ENCODE measurements at places on chromosomes 1 and 21.

GRCh38 chr1:90834886-90835660, 118.0 kb upstream of the BARHL2 start:
- H3K4me1 ChIP-seq, result peaks cover 65% of the 10 kb centered on the region
- no peaks in the 10 kb centered on the region for H3K36me3 ChIP-seq
- no peak for DNase-seq
- peaks cover 89% of the 10 kb centered on the region for H3K27me3 ChIP-seq
- no peak overlapping the region for H3K27ac ChIP-seq

DNA sequence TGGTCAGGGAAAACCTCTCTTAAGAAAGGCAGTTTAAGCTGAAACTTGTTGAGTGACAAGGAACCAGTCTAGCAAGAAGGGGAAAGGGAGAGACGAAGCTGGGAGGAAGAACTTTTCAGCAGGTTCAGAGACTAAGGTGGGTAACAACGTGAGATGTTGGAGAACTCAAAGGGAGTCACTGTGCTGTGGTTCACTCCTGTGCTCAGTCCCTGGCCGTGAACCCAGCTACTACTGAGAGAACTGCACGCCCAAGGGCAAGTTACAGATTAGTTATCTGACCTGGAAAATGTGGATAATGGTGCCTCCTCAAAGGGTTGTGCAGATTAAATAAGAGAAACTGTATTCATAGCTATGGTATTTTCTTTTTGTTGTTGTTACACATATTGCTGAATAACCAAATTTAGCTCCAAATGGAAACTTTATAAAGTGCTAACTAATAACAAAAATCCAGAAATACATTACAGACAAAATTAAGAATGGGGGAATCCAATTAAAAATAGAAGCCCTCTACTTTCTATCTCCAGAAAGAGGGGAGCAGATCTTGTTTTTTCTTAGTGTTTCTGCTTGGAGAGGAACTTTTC, 2.9 kb downstream of the ZBTB40 start:
- H3K4me1 ChIP-seq, result peaks cover 36% of the 10 kb centered on the region
- no peak for DNase-seq
- no peaks in the 10 kb centered on the region for H3K27me3 ChIP-seq
- H3K4me3 ChIP-seq, result no peak overlapping the region
- peak overlapping the region; percentile 51 for H3K27ac ChIP-seq
- H3K36me3 ChIP-seq, result no peaks in the 10 kb centered on the region

- peaks cover 40% of the 10 kb centered on the region for H3K27me3 ChIP-seq
- 0 out of 2 replicates have a peak, but pooled peaks cover 2% of the 10 kb centered on the region for H3K36me3 ChIP-seq
- H3K4me1 ChIP-seq, result 0 out of 2 replicates have a peak, but pooled peaks cover 2% of the 10 kb centered on the region
- H3K27ac ChIP-seq, result no peak within 1 kb of the TSS
- peak within 1 kb of the TSS; percentile 62 for H3K4me3 ChIP-seq
These were observed at the start of gene PLEKHN1 for GRCh38 chr1:966135-966703. Gene PLEKHN1, plus strand, starts transcription at chr1:966482. Its CDS starts 50 bp downstream, at chr1:966532.

DNA sequence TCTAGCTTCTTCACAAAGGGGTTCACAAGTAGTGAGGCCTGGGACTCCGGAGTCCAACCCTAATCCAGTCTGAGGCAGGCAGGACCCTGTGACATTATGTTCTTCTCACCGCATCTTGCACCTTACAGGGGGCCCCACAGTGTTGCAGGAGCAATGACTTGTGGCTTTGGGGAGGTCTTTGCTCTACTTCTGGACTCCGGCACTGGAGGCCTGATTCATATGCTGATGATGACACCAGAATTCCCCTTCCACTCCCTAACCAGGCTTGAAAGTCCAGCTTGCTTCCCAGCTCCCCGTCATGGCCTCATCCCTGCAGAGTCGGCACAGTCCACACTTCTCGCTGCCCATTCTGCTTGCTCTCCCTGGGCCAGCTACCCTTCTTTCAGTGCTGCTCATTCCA, 96.3 kb upstream of the SLC44A3 start:
- no peak overlapping the region for H3K4me3 ChIP-seq
- H3K27ac ChIP-seq, result no peak overlapping the region
- peaks cover 8% of the 10 kb centered on the region for H3K4me1 ChIP-seq
- no peaks in the 10 kb centered on the region for H3K36me3 ChIP-seq

- H3K4me3 ChIP-seq, result no peak overlapping the region
- H3K36me3 ChIP-seq, result peaks cover 4% of the 10 kb centered on the region
- no peaks in the 10 kb centered on the region for H3K27me3 ChIP-seq
- no peak overlapping the region for H3K27ac ChIP-seq
- DNase-seq, result no peak
These were observed 119.0 kb downstream of the COQ8A start for GRCh38 chr1:227059076-227059475.

- DNase-seq, result no peak
- no peaks in the 10 kb centered on the region for H3K27me3 ChIP-seq
- peaks cover 17% of the 10 kb centered on the region for H3K4me1 ChIP-seq
These were observed 69.9 kb upstream of the GCLM start for GRCh38 chr1:93979040-93979717.

DNA sequence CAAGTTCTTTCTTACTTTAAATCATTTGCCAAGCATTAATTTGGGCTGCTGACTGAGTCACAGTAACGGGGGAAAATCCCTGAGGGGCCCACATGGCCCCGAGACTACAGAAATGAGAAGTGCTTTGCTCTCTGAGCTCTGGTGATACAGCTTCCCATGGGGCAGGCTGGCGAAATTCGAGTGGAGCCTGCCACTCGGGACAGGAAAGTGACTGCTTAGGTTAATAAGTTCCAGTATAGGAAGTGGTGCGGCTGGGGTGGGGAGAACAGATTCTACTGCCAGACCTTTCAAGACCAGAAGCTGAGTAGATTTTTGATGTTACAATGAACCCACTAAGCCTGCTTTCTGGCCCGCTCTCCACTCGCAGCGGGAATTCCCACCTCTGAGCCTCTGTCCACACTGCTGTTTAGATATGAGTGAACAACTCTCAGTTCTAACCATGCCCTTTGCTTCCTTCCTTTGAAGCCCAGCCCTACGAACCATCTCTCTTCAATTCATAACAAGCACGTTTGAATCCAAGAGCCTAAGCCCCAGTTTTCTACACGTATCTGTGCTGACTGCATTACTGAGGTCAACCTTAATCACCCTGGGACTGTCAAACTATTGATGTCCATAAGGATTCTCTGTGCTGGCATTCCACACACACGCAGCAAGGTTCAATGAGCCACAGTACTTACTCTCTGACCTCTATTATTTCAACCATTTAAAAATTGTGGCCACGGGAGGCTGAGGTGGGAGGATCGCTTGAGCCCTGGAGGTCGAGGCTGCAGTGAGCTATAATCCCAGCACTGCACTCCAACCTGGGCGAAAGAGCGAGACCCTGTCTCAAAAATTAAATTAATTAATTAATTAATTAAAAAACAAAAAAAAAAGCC, 9.6 kb downstream of the ZBTB17 start:
- no peak for DNase-seq
- H3K27ac ChIP-seq, result peak overlapping the region; percentile 11
- H3K36me3 ChIP-seq, result peaks cover 30% of the 10 kb centered on the region
- no peak overlapping the region for H3K4me3 ChIP-seq
